SJCRH30 (cell line): ENCODE measurements at places on chromosomes 2 and 18. TPM values are rescaled to one million over a fixed set of nuclear protein-coding genes. Genes with fewer than 3 reads are reported as not detected.

- H3K27ac ChIP-seq = no peak overlapping the region
- no peaks in the 10 kb centered on the region for H3K27me3 ChIP-seq
- H3K36me3 ChIP-seq = no peaks in the 10 kb centered on the region
- H3K4me3 ChIP-seq = no peak overlapping the region
- peaks cover 37% of the 10 kb centered on the region for H3K4me1 ChIP-seq
Measured at GRCh38 chr2:17804358-17804757, 11.9 kb upstream of the MSGN1 start.

GRCh38 chr2:177338177-177338721, 54.3 kb upstream of the AGPS start:
- no peaks in the 10 kb centered on the region for H3K27me3 ChIP-seq
- peak overlapping the region; percentile 21; the same call in 1 of the 2 replicates for H3K27ac ChIP-seq
- DNase-seq = peak; percentile 5
- peaks cover 5% of the 10 kb centered on the region for H3K4me1 ChIP-seq
- H3K4me3 ChIP-seq = no peak overlapping the region
- H3K36me3 ChIP-seq = no peaks in the 10 kb centered on the region

DNA sequence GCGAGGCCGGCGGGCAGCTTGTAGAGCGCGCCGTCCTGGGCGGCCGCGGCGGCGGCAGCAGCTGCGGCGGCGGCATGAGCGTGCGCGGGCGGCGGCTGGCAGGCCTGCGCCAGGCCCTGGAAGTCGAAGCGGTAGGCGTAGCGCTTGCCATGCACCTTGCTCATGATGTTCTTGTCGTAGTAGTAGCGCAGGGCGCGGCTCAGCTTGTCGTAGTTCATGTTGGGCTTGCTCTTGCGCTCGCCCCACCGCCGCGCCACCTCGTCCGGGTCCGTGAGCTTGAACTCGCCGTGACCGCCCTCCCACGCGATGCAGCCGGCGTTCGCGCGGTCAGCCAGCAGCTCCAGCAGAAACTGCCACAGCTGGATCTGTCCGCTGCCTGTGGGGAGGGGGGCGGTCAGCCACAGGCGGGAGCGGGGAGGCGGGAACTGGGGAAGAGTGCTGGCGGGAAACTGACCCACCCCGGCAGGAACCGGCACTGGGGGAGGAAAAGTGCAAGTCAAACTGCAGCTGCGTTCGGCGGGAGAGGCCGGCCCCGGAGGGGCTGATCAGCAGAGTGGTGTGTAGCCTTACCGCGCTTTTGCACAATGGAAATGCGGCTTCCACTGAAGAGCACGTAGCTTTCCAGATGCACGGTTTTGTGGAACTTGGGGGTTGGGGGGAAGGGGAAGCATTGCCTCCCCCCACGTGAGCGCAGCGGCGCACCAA, 3.0 kb downstream of the FEV start:
- H3K27ac ChIP-seq = no peak overlapping the region
- no peaks in the 10 kb centered on the region for H3K36me3 ChIP-seq
- DNase-seq = no peak

Gene ASB18
- 0.04 TPM in 1 of 2 replicates, not detected in the other for total RNA-seq

- DNase-seq = no peak
- no peak overlapping the region for H3K27ac ChIP-seq
- no peak overlapping the region for H3K4me3 ChIP-seq
- H3K36me3 ChIP-seq = no peaks in the 10 kb centered on the region
- 0 out of 2 replicates have a peak, but pooled peaks cover 6% of the 10 kb centered on the region for H3K27me3 ChIP-seq
- H3K4me1 ChIP-seq = no peaks in the 10 kb centered on the region
Measured at GRCh38 chr2:11068079-11068741, 87.1 kb upstream of the SLC66A3 start.

Gene GREB1L
- total RNA-seq = not detected in 2 replicates
